ENCODE measurements at places on chromosomes 7 and 10.

- DNase-seq = no peak
Observed at GRCh38 chr10:58158806-58159205, 108.9 kb downstream of the IPMK start.

GRCh38 chr10:120574981-120575380 is 118.0 kb downstream of the PLPP4 start:
- DNase-seq = no peak

DNA sequence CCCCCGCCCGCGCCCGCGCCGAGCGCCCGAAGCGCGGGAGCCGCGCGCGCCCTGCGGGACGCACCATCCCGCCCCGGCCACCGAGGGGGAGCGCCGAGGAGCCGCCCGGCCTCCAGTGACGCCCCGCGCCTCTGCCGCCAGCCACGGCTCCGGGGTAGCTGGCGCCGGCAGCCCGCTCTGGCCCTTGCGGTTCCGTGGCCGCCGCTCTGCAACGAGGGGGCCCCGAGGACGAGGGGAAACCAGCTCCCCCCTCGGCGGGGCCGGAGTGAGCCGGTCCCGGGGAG is at the start of gene PAXIP1:
PAXIP1 (minus strand) TSS at position 33 of the 284 bp plus-strand sequence. CDS start 195 bp downstream, outside the sequence.
- DNase-seq = no peak

GRCh38 chr10:109902992-109903947 is 20.0 kb downstream of the XPNPEP1 start:
- DNase-seq = no peak

DNA sequence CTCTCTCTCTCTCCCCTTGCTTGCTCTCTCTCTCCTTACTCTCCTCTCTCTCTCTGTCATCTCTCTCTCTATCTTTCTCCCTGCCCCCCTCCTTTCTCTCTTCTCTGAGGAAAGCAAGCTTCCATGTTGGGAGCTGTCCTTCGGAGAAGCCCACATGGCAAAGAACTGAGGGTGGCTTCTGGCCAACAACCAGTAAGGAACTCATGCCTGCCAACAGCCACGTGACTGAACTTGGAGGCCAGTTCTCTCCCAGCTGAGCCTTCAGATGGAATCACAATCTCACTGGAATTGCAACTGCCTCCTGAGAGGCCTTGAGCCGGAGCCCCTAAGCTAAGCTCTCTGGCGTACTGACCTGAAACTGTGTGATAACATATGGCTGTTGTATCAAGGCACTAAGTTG is 12.0 kb upstream of the DHTKD1 start:
- peak; percentile 15 for DNase-seq

DNA sequence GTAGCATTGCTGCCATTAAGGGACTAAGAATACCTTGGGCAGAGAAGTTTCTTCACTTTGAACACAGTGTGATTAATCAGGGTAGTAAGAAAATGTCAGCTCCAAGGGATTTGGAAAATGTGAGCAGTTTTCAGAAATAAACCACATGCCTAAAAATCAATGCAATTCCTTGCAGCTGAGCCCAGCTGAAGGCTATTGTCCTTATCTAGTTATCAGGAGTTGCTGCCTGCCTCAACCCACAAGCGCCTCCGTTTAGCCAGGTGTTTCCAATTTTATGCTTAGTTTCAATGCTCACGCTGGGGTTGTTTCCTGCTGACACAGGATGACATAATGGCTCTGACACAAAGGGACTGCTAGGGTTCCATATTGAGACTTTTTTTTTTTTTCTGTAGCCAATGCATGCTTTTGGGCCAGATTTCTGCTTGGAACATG is 132.3 kb upstream of the ANK3 start:
- DNase-seq = no peak

DNA sequence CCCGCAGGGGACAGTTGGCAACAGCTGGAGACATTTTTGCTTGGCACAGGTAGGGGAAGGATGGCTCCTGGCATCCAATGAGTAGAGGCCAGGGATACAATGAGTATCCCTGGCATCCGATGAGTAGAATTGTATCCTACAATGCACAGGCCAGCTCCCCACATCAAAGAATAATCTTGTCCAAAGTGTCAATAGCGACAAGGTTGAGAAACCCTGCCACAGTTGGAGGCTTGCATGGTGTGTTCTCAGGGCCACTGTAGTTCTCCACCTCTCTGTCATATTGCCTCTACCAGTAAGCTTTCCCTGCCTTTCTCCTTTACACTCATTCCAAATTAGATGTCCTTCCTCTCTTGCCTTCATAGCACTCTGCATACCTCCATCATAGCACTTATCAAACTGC is 60.7 kb downstream of the ZNF92 start:
- DNase-seq = no peak

DNA sequence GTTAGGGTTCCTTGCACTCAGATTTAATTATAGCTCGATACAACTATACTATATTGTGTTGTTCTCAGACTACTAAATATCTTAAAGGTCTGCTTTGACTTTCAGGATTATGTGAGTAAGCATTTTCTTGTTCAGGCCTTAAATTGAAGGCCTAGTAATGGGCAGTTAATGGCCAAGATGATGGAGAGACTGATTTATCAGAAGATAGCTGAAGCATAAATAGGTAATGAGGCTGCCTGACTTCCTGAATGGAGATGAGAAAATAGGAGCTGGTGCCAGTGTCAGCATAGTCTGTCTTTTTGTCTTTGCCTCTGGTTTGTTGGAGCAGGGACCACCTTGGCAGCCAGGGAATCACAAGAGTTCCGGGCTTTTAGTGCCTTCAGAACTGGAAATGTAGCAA is 32.2 kb downstream of the ADAM22 start:
- no peak for DNase-seq

DNA sequence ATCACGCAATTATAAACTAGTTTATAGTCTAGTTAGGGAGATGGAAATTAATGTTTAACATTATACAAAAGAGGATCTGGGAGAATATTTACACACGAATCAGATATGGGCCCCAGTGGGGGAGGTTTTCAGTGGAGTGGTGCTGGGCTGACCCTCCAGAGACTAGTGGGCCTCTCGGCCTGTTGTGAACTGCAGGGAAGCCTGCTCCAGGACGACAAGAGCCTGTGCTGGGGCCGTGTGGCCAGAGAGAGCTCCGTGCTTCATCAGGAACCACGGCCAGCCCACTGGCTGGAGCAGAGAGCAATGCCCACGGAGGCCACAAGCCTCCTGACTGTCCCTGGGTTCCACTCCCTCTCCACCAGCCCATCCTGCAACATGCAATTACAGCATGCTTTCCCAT is 11.3 kb upstream of the ESYT2 start:
- DNase-seq = no peak

GRCh38 chr7:138668229-138668596 is 32.9 kb downstream of the SVOPL start:
- no peak for DNase-seq

- DNase-seq = no peak
Observed at GRCh38 chr7:527723-528122, 8.1 kb upstream of the PDGFA start.

DNA sequence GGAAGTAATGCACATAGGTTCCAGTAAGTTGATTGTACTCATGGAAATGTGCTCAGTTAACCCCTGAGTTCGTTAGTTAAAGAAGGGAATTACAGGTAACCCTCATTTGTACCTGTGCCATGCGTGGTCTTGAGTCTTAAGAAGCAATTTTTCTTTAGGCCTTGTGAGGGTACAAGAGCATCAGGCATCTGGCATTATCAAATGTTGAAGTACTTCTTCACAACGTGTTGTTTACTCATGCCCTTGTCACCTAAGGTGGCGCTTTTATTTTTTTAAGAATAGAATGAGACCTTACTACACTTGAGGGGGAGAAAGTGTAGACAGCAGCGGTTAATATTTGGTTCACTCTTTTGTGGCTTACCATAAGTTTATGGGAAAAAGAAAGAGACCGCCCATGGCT is 167.1 kb downstream of the VTI1A start:
- DNase-seq = no peak

- no peak for DNase-seq
Observed at GRCh38 chr10:33386926-33387325, 52.5 kb upstream of the NRP1 start.

- no peak for DNase-seq
Observed at GRCh38 chr10:132807621-132808049, 21.7 kb upstream of the NKX6-2 start.

DNA sequence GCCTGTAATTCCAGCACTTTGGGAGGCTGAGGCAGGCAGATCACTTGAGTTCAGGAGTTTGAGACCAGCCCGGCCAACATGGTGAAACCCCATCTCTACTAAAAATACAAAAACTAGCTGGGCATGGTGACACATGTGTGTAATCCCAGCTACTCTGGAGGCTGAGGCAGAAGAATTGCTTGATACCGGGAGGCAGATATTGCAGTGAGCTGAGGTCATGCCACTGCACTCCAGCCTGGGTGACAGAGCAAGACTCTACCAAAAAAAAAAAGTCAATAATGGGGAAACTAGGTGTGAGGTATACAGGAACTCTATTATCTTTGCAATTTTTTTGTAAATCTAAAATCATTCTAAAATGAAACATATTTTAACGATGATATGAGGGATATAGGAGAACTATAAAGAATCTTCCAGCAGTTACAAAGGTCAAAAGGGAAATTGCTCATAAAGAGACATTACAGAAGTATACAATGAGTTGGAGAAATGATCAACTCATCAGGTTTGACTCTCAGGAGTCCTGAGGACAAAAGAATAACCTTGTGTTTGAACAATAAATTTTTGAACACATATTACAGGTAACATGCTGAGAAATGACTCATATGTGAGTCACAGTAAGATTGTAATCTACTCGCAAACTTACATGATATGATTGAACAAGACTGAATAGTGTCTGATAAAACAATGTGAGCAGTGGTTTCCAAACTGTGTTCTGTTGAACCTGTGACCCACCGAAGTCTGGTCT is 272.6 kb downstream of the FGFR2 start:
- no peak for DNase-seq

DNA sequence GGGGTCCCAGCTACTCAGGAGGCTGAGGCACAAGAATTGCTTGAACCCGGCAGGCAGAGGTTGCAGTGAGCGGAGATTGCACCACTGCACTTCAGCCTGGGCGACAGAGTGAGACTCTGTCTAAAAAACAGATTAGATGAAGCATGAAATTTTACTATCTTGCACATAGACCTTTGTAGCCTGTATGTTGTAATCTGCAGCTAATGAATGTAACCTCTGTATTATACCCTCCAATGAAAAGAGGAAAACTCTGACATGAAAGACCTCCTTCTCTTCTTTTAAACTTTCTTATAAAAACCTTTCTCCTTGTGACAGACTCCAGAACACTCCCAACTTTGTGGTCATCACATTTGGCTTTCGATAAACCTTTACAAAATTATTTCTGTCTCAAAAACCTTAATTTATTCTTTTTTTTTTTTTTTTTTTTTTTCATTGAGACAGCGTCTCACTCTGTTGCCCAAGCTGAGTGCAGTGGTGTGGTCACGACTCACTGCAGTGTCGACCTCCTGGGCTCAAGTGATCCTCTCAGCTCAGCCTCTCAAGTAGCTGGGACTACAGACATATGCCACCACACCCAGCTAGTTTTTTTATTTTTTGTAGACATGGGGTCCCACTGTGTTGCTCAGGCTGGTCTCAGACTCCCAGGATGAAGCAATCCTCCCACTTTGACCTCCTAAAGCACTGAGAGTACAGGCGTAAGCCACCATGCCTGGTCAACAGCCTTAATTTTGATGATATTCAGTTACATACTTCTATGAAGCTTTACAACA is 97.4 kb downstream of the SVOPL start:
- DNase-seq = peak; percentile 87

- DNase-seq = no peak
Observed at GRCh38 chr10:56370217-56371113, 9.4 kb upstream of the ZWINT start.

- no peak for DNase-seq
Observed at GRCh38 chr10:97723001-97723400, 9.5 kb downstream of the MARVELD1 start.

DNA sequence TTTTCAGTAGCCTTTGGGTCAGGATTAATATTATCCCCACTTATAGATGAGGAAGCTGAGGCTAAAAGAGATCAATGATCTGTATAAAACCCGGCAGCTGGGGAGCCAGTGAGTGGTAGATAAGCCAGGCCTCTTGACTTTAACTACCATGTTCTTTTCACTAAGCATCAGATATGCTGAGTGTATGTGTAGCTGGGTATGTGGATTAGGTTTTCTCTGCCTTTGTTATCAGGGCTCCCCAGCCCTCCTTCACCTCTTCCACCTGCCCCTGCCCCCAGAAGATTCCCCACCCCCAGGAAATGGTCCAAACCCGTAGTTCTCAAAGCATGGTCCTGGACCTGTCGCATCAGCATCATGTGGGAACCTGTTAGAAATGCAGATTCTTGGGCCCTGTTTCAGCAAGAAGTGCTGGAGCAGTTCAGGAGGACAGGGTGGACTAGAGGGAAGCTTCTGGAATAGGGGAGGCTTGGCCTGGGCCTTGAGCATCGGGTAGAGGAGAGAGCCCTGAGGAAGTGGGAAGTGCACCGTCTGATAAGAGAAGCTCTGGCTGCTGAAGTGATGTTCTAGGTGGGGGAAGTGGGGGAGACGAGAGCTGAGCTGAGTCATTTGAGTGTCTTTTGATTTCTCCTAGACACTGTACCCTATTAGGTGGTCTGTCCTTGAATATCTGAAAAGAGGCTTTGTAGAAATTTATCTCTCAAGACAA is 101.3 kb downstream of the HIF1AN start:
- DNase-seq = no peak

GRCh38 chr7:156080596-156080995 is 268.3 kb upstream of the SHH start:
- no peak for DNase-seq

DNA sequence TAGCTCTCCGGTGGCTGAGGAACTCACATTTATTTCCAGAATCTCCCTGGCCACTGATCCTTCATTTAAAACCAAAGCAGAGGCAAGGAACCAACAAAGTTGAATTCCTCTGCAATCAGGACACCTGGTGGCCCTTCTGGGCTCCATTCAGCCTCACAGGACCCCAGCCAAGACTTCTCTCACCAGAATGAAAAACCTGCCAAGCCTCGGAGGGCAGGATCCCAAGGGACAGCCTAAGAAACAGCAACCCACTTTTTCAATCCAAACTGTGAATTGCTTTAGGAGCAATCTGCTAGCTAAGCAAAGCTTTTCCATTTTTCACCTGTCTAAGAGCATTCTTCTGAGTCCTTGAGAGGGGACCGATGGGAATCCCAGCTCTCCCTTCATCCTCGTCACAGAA is 34.6 kb downstream of the OAT start:
- no peak for DNase-seq

DNA sequence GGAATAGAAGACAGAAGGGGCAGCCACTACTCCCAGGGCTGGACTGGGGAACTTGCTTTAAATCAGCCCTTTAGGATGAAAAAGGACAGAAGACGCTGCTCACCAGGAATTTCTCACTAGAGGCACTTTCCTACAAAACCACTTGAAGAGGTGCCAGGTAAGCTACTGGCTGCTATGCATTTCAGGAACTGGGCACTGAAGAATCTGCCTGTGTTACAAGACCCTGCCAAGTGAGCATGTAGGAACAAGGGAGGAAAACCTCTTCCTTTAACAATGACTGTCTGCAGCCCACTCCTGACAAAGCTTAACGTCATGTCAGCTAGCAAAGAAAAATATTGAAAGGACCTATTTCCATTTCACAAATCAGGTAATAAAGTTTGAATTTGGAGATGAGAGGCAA is 5.8 kb upstream of the AGMO start:
- DNase-seq = no peak

- DNase-seq = peak; percentile 30
Observed at GRCh38 chr7:34747867-34748727, 90.1 kb downstream of the NPSR1 start.

GRCh38 chr7:105880571-105881330 is 4.4 kb upstream of the ATXN7L1 start:
- DNase-seq = no peak

All from SK-MEL-5 (cell line).